CD4-positive, alpha-beta memory T cell (primary cell): ENCODE measurements at places on chromosomes 5 and 9. TPM values are rescaled to one million over a fixed set of nuclear protein-coding genes. Genes with fewer than 3 reads are reported as not detected.

Gene ASPN
- not detected for polyA plus RNA-seq

GRCh38 chr5:68200288-68200687, 15.3 kb upstream of the PIK3R1 start:
- DNase-seq, result no peak

GRCh38 chr9:131179561-131180219, 54.3 kb downstream of the NUP214 start:
- DNase-seq, result no peak

GRCh38 chr5:68380078-68380477, 164.5 kb downstream of the PIK3R1 start:
- no peak for DNase-seq

Gene ELAVL2
- not detected for polyA plus RNA-seq

Gene FAM169A
- polyA plus RNA-seq, result 8.9 TPM

Gene MCTP1
- 0.42 TPM for polyA plus RNA-seq

DNA sequence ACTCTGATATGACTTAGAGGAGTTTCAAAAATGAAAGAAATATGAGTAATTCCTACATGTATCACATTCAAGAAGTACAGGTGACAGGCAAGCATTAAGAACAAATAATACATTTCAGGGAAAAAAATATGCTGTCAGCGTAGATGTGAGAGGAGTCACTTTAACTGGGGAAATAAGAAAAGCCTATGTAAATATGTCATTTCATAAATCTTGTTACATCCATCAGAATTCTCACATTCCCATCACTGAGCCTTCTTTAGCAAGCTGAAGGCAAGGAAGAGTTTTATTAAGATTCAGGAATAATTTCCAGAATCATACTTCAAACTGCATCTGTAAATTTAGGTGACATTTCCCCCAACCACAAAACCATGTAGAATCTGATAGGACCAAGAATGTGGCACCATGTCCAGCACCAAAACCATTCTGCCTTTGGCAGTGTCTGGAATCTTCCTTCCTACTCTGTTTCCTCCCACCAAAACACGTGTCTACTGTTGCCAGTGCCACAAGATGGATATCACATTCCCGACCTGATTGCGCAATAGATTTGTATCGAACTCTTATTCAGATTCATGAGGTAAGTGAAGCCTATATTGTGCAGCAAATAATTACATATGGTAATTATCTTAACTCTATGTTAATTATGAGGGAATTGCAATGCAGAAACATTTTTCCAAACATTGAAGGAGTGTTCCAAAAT, 690.9 kb downstream of the ISL1 start:
- DNase-seq, result no peak

Gene SEMA4D
- 166 TPM for polyA plus RNA-seq
